ENCODE measurements at places on chromosomes 16 and 17.
A peak's percentile ranks its signal among the peaks of the same experiment; 100 is the strongest.

DNA sequence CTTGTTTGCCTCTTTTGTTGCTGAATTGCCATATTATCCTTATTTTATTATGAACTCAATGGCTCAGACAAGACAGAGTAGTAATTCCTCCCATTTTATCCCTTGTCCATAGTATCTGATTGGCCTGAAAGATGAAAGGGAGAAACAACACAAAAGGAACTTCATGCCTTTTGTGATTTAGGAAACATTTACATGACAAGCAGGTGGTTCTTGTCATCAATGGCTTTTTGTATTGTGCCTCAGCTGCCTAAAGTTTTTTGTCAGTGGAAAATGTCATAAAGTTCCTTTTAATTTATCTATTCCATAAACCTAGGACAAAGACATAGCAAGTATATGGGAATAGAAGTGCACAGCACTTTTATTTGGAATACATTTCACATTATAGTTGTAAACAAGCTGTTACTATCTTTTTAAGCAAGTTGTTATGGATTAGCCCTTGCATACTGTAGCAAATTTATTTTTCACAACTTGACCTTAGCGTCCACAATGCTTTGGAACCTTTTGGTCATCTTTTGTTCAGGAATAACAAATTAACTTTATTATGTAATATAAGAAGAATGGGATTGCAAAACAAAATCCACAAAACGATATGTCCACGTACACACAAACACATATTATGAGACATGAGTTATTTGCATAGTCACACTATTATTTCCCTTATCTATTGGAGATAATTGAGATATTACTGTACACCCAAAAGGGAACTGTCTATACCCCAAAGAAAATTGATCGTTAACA is 12.4 kb upstream of the MPHOSPH6 start:
- DNase-seq: no peak

DNA sequence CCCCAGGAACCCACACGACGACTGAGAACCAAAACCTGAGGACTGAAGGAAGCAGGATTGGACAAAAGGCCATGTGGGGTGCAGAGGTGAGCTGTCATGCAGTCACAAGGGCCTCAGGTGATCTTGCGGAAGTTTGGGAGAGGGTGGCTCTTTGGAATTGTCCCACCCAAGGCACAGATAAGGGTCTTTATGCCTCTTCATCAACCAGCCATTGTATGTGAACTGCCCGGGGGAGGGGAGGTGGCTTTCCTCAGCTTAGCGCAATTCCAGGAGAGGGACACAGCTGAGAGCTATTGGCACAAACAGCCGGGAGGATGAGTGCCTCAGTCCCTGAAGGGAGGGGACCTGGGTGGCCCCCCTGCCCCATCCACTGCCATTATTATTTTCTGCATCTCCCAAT is 55.1 kb upstream of the PHOSPHO1 start:
- DNase-seq: no peak

DNA sequence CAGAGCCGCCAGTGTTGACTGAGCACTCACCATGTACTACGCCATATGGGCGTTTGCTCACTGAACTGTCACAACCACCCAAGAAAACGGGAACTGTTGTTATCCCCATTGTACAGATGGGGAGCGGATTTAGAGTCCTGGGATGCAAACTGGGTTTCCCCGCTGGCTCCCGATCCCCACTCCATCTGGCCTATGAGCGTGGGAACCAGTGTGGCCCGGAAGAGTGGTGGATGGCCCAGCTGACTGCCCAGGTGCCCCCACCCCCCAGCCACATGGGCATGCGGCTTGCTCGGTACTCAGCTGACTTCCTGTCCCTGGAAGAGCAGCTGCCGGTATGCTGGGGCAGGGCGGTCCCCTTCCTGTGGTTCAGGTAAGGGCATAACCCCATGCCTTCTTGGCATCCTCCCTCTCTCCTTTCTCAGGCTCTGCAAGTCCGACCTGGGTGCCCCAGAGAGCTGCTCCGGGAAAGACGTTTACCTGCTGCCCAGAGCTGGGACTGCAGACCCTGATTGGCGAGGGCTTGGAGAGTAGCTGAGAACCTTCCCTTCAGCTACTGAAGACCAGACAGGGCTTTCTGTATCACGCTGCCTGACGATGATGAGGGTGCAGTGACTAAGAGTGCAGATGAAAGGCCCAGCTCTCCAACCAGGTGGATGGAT is 16.2 kb downstream of the SOCS3 start:
- DNase-seq: peak; percentile 60

DNA sequence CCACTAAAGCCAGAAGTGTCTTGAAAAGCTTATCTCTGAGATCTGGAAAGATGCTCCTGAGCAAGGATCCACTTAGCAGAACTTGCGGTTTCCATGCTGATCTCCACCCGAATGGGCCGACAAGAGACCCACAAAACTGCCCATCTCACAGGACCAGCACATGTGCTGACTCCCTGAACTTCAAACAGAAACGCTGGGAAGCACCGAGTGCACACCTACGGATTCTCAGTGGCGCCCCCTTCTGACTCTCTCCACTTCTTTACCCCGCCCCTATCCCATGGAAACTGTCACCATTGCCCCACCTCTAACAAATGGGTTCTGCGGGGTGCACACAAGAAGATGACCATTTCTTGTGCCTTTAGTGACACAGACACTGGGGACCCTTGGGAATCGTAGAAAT is 21.4 kb downstream of the CDRT4 start:
- no peak for DNase-seq

DNA sequence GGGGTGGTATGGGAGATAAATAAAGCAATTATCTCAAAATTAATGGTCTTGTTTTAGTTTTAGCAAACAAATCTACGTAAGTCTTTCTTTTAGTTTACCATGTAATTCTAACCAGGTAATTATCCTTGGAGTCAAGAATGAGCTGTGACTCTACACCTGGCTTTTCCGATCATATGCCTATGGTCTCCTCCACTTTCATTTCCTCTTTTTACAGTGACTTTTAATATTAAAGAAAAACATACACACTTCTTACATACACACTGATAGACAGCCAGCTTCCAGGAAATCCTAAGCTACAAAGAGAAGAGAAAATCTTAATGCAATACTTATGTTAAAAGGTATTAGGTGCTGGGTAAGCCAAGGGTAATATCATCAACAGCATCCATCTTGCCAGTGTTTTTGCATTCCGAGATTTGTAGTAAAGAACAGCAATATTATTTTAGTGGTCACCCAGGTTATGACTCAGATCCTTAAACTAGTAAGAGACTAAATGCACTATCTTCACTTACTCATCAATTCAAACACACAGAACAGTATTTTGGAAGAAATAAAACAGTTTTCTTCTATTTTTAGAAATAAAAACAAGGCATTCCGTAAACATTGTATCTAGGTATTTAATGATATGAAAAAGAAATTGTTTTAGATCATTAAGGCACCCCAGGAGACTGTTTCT is 4.4 kb upstream of the IRX5 start:
- DNase-seq: no peak

GRCh38 chr17:29734640-29735039 is 111.9 kb upstream of the CORO6 start:
- no peak for DNase-seq

GRCh38 chr17:66397486-66397885 is 95.1 kb downstream of the PRKCA start:
- no peak for DNase-seq

- no peak for DNase-seq
Observed at GRCh38 chr16:72219282-72219681, 47.3 kb upstream of the PMFBP1 start.

- DNase-seq: no peak
Observed at GRCh38 chr16:76955629-76956028, 235.4 kb upstream of the MON1B start.

DNA sequence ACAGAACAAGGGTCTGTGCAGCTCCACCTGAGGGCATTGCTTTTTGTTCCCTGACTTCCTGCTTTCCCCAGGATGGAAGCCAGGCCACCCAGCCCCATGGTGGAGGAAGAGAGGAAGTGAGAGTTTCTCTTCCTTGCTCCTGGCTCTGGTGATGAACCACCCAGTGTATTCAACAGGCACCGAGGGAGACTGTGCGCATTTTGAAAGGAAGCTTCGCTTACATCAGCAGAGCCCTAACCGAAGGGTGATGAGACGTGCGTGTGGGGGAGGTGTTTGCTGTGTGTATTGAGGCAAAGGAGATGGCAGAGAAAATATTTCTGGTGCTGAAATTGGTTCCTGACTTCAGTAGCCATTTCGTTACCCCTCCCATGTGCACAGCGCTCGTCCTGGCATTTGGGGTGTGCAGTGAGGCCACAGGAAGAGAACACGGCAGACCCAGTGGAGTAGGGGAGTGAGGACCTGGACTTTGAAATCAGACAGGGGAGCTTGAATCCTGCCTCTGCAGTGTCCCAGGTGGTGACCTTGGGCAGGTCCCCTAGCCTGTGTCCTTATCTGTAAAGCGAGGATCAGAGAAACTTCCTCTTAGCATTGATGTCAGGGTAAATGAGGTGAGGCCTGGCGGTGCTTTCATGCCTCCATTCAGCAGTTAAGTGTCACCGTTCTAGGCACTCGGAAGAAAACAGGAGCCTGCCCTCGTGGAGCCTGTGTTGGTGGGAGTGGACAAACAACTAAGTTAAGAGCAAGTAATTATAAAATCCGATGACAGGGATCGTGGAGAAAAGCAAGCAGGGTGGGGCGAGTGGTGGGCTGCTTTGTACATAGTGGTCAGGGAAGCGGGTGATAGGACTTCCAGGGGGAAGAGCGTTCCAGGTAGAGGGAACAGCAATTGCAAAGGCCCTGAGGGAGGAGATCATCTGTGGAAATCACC is 7.4 kb downstream of the CMIP start:
- no peak for DNase-seq

- no peak for DNase-seq
Observed at GRCh38 chr17:13582776-13583547, 18.8 kb downstream of the HS3ST3A1 start.

GRCh38 chr17:30812218-30813177 is 12.0 kb downstream of the CRLF3 start:
- no peak for DNase-seq

- DNase-seq: no peak
Observed at GRCh38 chr17:70804161-70804560, 634.8 kb downstream of the KCNJ2 start.

- no peak for DNase-seq
Observed at GRCh38 chr16:75256696-75257343, 5.4 kb upstream of the BCAR1 start.

GRCh38 chr16:60792437-60792836 is 1243.8 kb downstream of the CDH8 start:
- DNase-seq: no peak

- peak; percentile 88 for DNase-seq
Observed at GRCh38 chr17:50087246-50087911, 7.8 kb upstream of the PDK2 start.

DNA sequence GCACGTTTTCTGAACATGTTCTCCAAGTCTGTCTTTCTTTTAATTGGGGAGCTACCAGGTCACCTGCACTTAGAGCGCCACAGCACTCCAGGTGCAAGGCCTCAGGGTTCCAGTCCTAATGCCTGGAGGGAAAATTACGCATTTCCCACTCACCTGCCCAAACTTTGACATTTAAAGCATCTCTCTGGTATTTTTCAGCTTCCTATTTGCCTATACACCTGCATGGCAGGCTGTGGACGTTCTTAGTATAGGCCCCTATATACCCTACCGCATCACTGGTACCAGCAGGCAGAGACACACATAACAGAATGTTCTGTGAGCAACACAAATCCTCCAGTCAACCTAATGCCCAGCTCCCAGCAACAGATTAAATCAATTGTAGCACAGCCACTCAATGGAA is 213.3 kb downstream of the MRTFB start:
- DNase-seq: no peak

GRCh38 chr17:74785981-74786360 is 9.8 kb upstream of the NAT9 start:
- DNase-seq: no peak

- no peak for DNase-seq
Observed at GRCh38 chr17:37714897-37715296, 30.0 kb downstream of the HNF1B start.

DNA sequence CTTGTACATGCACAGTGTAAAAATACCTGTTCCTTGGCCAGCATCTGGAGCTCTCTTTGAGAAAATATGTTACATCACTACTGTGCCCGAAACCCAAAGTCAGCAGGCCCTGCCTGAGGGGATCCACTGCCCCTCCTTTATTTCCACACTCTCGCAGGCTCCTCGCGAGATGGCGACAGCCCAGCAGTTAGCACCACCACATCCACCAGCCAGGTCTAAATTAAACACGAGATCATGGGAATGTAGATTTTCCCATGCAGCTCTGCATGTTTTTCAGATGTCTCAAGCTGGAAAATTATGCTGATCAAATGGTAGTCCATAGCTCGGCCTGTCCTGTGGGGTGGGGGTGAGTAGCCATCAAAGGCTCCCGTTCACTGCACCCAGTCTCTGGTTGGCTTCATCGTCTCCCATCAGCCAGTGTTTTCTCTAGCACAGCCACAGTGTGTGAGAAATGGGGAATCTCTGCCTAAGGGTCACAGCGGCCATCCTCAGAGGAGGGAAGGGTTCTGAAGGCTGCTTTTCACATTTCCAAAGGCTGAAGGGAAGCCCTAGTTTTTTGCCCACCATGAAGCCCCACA is 34.7 kb downstream of the EPN2 start:
- DNase-seq: no peak

GRCh38 chr17:70370816-70371215 is 201.5 kb downstream of the KCNJ2 start:
- DNase-seq: no peak

- no peak for DNase-seq
Observed at GRCh38 chr17:65547253-65547670, 14.2 kb downstream of the AXIN2 start.

GRCh38 chr17:68835071-68835470 is 120.1 kb downstream of the ABCA8 start:
- no peak for DNase-seq

DNA sequence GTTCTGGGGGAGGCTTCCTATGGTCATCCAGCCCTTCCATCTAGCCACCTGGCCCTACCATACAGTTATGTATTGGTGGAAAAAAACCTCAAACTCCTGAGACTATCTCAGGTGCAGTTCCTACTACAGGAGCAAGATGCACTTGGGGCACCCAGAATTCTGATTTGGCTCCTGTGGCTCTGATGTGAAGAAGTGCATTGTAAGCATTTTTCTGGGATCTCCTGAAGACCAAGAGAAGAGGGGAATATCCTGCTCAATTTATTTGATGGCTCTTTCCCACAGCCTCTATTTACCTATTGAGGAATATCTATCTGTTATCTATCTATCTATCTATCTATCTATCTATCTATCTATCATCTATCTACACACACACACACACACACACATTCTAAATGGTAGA is 1981.5 kb downstream of the TP53TG3F start:
- no peak for DNase-seq

GRCh38 chr17:77444984-77445759 is 304.4 kb downstream of the SEC14L1 start:
- peak; percentile 72 for DNase-seq

- DNase-seq: no peak
Observed at GRCh38 chr16:15953477-15953876, 4.1 kb downstream of the ABCC1 start.

GRCh38 chr17:41907185-41907556 is 11.6 kb downstream of the ACLY start:
- DNase-seq: no peak

GRCh38 chr16:70252355-70252988 is 732 bp upstream of the EXOSC6 start:
- DNase-seq: no peak
